Fibroblast of skin of scalp (primary cell): ENCODE measurements at places on chromosomes 2 and 18.
A peak's percentile ranks its signal among the peaks of the same experiment; 100 is the strongest.

GRCh38 chr2:21657445-21657844 lies 533.7 kb downstream of the TDRD15 start:
- DNase-seq, result no peak

DNA sequence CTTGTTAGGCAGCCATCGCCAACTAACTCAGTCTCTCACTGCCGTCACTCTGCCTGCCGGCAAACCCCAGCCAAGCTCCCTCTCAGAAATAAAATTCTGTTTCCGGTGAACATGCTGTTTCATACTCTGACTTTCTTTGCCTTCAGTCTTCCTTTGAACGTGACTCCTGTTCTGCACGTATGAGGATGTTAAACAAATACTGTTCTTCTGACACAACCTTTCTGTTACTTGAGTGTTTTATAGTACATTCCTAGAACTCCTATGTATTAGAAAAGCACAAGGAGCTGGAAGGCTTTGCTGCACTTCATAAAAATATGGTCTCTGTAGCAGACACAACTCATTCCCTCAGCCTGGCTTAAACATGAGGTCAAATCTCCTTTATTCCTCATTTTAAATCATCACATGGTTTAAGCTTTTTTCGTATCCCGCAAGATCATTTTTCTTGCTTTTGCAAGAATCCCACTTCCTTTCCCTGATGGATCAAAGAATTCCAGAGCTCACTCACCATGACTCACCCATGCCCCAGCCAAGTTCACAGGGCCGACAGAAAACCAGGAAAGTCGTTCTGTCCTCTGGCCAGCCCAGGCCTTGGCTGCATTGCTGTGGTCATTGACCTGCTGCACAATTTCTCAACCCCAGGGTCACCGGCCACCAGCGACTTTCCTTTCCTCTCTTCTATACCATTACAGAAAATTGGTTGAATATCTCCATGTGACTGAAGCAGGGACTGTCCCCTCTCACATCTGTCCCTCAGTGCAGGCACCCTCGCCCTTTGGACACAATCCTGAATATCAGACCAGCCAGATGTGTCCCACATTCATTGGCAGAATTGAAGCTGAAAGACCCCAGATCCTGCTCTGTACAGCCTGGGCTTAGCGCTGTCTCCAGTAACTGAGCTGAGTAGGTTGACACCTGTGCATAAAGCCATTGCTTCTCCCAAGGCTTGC lies 183.1 kb upstream of the ARL4C start:
- DNase-seq, result peak; percentile 94

DNA sequence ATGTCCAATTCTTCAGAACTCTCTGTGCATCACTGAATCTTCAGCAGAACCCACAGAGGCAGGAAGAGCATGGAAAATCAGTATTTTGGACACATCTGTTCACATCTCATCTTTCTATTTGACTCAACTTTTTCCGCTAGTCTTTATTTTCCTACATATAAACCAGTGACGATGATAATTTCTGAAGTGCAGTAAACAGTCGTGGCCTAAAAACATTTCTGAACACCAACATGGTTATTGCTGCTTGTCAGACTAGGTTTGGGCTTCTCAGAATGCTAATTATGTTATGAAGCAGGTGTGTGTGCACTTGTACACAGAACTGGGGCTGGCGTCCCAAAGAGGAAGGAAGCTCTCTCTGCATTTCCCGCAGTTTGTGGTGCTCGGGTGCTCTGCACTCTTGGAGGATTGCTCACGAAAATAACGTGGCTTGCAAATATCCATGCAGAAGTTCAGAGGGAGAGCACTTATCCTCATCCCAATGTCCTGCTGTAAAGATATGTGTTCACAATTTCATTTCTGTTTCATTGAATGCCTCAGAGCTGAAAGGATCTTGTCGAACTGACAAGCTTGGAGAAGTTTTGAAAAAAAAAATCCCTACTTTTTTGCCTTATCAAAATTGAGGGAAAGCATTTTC lies 50.8 kb downstream of the EDAR start:
- DNase-seq, result no peak

- DNase-seq, result peak; percentile 64
These were observed 88.4 kb upstream of the AFF3 start for GRCh38 chr2:100230754-100231153.

GRCh38 chr2:29841386-29842004 lies 79.9 kb downstream of the ALK start:
- DNase-seq, result peak; percentile 43

DNA sequence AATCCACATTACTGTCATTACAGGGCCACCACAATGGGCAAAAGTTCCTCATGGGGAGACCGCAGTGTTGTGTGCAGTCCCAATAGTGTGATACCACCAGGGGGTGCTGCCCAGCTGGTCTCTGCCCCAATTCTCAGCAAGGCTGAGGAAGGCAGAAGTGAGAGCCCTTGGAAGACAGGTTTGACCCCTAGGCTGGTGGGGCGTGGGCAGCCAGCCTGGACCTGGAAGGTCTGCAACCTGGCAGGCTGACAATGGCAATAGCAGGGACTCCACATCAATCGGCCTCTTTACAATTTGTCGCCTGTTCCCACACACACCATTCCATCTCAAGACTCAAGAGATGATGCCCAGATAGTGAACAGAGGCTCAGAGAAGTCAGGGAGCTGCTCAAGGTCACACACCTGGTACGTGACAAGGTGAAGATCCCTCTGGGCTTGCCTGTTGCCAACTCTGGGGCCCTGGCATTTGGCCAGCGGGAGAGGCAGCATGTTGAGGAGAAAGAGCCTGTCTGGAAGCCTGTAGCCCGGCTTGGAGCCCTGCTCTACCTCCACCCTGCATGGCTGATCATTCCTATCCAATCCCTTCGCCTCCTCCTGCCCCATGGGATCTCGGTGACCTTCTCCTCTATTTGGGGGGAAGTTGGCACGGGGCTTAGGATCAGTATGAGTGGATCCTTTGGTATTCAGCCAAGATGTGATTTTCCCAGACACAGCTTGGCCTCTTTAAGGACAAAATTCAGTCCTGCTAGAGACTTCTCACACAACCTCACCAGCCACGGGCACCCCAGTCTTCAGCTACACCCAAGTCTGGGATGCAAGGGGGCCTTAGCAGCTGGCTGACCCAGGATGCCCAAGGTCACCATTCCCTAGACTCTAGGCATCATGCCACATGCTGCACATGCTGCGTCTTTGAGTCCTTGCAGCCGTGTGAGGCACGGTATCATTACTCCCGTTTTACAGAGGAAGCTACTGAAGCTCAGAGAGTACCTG lies 2.9 kb upstream of the ATOH8 start:
- DNase-seq, result peak; percentile 63

DNA sequence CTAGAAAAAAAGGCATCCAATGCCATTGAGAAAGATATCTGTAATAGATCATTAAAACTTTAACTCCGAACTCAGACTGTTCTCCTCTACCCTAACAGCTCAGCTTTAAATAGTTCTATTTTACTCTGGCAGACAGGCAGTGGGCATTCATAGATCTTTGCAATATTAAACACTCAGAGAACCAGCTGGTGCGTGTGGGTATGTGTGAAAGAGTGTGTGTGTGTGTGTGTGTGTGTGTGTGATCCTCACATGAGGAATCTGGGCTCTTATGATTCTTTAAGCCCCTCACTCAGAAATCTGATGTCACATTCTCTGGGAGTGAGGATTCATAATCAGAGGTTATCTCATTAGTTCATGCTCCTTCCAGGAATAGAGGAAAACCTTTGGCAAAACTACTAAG lies 144.3 kb downstream of the KCNH7 start:
- DNase-seq, result no peak

- DNase-seq, result no peak
These were observed 701.8 kb downstream of the NR4A2 start for GRCh38 chr2:155630760-155631159.

GRCh38 chr2:181456660-181457120 lies 496 bp upstream of the ITGA4 start:
- peak; percentile 30 for DNase-seq

GRCh38 chr2:8002765-8003393 lies 679.0 kb upstream of the ID2 start:
- DNase-seq, result peak; percentile 67

DNA sequence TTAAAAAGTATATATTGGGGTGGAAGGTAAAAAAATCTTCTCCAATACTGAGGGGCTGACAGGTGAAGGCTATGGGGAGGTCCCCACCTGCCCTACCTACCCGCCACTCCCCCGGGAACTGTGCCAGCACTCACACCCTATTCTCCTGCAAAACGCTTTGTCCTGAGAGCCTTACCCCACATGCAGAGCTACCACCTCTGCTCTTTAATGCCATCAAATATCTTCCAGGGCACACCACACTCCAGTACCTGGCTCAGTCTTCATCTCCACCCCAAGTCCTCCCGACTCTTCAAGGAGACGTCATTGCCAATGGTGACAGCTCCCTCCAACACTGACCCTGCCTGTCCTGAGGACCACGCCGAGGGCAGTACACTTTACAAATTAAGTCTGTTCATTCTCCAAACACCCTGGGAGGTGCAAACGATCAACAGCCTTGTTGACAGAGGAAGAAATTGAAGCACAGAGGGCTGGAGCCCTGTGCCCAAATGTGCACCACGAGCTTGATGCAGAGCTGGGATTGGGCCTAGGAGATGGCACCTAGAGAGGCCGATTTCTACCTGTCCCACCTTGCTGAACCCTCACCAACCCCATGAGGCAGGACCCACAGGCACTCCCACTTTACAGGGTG lies 6.0 kb upstream of the GPR55 start:
- no peak for DNase-seq

- DNase-seq, result no peak
These were observed 6.3 kb upstream of the RBMS1 start for GRCh38 chr2:160499865-160500264.

GRCh38 chr2:30797381-30798015 lies 9.7 kb downstream of the CAPN13 start:
- no peak for DNase-seq

DNA sequence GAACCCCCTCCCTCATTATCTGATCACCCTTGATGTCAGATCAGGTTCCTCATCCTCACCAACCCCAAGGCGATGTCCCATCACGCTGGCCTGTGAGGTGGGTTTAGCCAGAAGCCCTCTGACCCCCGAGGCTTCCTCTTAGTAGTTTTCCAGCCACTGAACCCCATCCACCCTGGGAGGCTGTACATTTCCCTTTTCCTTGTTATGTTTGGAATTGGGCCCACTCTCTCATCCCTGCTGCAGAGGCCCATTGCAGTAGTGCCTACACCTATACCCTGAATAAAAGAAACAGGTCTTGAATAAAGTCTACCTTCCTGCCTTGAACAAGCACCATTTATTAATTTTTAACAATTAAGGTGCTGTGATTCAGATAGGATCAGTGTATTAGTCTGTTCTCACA lies 80.1 kb downstream of the NCAPH start:
- DNase-seq, result no peak

DNA sequence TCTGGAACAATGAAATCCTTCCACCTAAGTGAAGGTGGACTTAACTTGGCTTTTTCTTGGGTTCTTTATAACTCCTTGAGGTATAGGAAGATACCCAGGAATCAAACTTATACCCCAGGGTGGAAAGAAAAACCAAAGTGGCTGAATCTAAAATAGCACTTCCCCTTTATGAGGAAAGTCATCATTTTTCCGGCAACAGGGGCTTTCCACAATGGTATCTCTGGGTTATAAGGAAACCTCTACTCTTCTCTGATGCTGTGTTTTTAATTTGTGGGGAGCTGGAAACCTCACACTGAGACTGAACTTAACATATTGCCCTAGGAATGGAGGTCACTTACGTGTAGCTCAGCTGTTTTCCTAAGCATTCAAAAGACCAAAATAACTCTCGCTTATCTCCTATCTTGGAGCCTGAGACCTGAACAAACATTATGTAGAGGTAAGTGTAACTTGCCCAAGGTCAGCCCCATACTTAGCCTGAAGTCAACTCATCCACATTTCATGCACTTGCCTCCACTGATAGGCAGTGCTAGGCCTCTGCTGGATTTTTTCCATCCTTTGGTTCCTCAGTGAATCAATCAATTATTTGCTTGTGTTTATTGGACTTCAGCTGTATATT lies 117.9 kb downstream of the SETBP1 start:
- no peak for DNase-seq

DNA sequence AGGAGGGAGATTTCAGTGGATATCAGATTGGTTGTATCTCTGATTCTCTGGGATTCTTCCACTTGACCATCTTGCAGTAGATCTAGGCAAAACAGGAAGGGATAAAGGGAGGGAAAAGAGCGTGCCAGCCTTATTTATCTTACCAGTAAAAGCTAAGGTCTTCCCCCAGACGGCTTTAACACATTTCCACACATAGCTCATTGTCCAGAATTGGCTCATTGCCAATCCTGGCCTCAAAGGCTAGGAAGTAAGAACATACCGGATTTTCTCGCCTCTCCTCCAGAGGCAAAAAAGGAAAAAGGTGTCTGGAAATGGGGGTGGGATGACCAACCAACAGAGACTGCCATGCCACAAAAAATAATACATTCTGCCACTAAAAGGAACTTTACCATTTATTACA lies 411.6 kb upstream of the NRP2 start:
- no peak for DNase-seq

DNA sequence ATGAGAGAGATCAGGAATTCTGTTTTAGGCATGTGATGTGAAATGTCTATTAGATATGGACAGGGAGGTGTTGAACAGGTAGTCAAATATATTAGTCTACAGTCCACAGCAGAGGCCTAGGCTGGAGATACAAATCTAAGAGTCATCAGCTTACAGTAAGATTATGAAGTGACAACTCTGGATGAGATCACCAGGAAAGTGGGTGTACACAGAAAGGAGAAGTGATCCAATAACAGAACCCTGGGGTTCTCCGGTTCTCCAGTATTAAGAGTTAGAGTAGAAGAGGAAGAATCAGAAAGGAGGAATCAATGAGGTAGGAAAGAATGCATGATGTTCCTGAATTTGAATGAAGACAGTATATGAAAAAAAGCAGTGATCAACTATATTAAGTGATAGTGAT lies 362.3 kb downstream of the FIGN start:
- no peak for DNase-seq

DNA sequence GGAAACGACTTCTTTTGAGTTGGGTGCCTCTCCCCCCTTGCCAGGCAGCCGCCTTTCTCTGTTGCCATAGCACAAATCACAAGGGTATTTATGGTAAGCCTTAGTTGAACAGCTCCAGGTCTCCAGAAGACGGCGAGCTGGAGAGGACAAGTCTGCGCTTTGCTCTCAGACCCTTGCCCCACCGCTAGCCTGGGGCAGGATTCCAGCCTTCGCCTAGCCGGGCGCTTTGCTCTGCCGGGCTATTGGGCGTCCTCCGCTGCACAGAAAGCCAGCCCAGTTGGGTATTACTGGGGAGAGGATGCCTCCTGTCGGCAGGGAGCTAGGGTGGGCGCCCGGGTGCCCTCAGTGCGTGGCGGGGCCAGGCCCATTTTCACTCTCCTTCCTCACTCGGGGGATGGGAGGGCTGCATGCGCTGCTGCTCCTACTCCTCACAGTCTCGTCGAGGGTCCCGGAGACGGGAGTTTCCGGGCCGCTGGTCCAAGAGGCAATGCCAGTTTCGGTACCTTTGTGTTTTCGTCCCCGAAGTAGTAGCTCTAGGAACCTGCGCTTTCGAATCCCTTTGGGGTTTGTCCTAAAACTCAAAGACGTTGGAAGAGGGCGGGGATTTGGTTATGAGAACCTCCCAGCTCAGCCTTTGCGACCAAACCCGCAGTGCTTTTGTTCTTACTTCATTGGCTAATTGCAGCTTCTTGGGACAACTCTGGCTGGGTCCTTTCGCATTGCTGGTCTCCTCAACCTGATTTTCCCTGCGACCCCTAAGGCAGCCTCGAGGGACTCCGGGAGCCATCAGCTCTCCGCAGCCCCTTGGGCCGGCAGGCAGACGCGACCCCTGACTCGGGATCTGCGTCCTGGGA lies 3.6 kb upstream of the DLX2 start:
- peak; percentile 56 for DNase-seq
